ENCODE measurements at places on chromosomes 3 and 15.
A peak's percentile ranks its signal among the peaks of the same experiment; 100 is the strongest.

DNA sequence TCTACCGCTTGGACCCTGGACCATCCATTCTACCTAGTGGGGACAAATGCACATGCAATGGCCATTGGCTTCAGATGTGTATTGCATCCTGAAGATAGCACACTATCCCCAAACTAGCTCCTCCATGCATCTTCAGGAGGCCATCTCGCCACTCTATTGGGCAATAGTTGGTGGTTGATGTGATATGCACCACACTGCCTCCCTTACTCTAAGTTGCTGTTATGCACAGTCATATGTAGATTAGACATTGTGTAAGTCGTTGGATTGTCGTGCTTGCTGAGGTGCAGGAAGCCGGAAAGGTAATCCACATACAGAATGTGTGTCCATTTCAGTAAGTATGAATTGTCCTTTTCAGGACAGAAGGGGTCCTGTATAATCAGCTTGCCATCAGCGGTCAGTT, 26.7 kb upstream of the PLA2G4D start:
- no peak for DNase-seq

DNA sequence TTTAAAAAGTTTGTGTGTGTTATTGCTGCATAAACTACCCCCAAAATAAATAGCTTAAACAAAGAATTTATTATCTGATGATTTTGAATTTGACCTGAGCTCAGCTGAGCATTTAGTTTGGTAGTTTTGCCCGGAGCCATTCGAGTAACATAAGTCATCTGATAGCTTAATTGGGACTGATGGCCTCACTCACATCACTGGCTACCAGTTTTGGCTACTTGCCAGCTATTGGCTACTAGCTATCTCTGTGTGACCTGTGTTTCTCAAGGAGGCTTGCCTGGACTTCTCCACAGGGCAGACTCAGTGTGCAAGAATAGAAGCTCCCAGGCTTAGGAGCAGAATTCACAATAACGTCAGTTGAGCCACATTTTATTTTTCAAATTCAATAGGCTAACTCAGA, 9.0 kb downstream of the CNTN3 start:
- no peak for DNase-seq

- DNase-seq = no peak
Measured at GRCh38 chr3:148839805-148840204, 12.2 kb downstream of the CPB1 start.

- peak; percentile 25 for DNase-seq
Measured at GRCh38 chr3:97658668-97659285, 105.8 kb upstream of the ARL6 start.

GRCh38 chr3:145952536-145952935, 208.4 kb downstream of the PLOD2 start:
- DNase-seq = no peak

DNA sequence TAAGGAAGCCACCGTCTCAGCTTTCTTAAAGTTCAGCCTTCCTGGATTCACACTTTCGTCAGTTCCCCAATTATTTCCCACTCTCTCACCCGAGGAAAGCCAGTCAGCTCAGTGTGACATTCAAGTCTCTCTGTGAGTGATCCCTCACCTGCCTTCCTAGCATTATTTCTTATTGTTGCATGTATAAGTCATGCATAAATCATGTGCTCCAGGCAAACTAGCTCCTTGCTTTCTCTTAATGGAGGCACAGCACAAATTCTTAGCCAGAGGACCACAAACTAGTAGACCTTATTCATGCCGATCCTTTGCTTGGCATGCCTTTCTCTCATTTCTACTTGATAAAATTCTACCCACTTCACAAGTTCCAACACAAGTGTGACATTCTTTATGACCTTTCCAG, 44.3 kb downstream of the CLDN11 start:
- DNase-seq = no peak

GRCh38 chr3:17032407-17033034, 147.8 kb downstream of the PLCL2 start:
- peak; percentile 2 for DNase-seq

DNA sequence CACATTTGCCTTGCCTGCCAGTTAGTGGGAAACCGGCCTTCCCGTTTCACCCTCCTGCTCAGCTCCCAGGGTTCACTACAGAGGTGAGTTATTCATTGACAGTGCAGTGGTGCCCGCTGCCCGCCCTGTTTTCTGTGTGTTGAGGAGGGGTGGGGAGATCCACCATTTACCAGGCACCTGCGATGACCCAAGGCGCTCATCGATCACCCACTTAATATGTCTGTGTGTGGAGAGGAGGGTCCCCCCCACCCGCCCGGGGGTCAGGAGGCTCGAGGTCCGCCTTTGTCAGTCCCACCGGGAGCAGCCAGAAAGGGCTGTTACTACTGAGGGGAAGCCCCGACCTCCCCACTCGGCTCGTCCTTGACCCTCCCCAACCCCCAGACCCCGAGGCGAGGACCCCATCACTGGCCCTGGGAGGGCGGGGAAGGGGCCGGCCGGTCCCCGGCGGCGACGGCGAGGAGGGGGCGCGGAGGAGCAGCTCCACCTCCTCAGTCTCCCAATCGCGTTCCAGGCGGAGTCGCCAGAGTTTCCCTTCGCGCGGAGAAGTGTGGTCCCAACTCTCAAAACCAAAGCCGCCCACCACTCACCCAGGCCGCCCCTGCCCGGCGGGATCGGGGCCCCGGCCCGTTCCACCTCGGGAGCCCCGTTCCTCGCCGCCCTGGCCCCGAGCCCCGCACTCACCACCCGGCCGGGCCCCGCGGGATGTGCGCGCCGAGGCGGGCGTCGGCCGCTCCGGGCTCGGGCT, 1.1 kb downstream of the PLXNB1 start:
- DNase-seq = no peak

DNA sequence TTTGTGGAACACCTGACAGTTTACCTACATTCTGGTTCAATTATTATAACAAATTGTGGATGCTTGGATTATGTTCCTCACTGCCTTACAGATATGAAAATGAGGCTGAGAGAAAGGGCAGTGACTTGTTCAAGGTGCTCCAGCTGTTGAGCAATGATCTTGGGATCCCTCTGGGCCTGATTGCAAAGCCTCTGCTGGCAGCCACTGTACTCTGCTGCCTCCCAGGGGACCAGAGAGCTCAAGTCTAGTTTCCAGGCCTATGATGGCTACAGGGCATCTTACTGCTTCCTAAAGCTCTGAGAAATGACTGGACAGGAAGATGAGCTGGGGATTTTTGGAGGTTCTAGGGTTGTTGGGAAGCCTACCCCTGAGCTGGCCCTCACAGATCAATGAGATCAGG, 2.3 kb upstream of the SHC4 start:
- DNase-seq = peak; percentile 42

- DNase-seq = no peak
Measured at GRCh38 chr15:81182756-81183438, 13.8 kb upstream of the IL16 start.

- no peak for DNase-seq
Measured at GRCh38 chr3:60998858-60999257, 252.4 kb downstream of the FHIT start.

- DNase-seq = no peak
Measured at GRCh38 chr15:36798794-36799193, 219.4 kb downstream of the CDIN1 start.

- DNase-seq = no peak
Measured at GRCh38 chr15:92541291-92542200, 114.0 kb downstream of the FAM174B start.

DNA sequence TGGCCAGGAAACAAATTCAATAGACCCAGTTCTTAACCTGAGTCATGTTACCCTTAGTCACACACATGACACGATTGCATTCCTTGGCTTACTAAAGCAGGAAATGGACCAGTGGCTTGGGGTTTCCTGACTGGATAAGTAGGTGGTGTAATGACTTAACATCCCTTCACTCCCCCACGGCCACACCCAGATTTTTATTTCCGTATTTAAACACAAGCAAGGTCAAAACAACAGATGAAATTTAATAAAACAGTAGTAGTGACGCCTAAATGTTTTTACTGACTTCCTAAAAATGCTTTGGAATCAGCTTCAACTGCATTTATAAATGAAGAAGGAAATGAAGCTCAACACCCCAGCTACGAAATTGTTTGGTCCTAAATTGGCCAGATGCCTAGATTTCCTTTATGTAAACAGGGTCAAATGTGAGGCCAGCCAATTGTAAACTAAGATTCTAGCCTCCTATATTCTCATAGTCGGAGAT, 324.3 kb downstream of the CHST2 start:
- DNase-seq = peak; percentile 97

GRCh38 chr15:61195116-61196002, 33.7 kb downstream of the RORA start:
- peak; percentile 26 for DNase-seq

DNA sequence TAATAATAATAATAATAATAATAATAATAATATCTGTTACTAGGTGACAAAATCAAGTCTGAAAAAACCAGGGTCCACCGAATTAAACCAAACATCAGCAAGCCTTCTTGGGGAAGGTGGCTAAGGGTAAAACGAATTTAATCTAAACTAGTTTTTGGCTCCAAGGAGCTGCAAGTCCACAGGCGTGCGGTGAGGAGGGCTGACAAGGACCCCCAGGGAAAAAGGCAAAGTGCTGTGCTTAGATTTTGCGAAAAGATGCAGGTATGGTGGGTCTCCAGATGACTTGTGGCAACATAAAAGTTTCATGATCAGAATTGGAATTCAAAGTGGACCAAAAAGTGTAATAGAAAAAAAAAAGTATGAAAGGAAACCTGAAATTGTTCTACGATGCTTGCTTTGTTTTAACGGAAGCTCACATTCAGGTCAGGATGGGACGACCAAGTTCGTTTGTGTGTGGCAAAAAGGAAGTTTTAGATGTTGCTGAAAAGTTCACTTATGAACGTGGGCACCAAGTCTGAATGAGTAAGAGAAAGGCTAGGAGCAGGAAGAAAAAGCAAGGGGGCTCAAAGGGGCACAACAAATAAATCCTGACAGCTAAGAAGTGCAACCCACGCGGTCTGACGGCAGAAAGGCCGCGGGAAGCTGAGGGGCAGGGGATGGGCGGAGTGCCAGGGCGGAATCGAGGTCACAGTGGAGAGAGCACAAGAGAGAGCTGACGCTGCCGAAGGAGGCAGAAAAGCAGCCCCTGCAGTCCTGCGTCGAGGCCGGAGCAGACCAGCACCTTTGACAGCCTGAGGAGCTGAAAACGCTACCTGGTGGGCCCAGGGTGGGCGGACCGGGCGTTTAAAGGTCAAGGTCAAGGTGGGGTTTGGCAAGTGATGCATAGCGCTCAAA, 1.1 kb downstream of the WDR82 start:
- DNase-seq = no peak

GRCh38 chr15:73244333-73244732, 124.4 kb downstream of the HCN4 start:
- DNase-seq = no peak

DNA sequence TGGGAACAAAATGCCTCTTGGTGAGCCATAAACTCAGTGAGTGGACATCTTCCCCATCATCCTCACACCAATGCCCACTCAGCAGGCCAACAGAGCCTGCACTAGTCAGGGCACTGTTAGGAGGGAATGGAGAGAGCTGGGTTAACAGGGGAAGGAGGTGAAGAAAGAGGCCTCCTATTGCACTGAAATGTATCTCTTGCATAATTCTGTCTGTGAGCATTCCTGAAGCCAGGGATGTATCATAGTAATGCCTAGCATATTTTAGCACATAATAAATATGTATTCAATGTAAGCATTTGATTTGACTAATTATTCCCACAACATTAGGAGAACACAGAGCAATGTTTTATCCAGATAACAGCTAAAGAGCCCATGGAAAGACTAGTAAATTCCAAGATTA, 81.2 kb downstream of the ANO10 start:
- DNase-seq = no peak

DNA sequence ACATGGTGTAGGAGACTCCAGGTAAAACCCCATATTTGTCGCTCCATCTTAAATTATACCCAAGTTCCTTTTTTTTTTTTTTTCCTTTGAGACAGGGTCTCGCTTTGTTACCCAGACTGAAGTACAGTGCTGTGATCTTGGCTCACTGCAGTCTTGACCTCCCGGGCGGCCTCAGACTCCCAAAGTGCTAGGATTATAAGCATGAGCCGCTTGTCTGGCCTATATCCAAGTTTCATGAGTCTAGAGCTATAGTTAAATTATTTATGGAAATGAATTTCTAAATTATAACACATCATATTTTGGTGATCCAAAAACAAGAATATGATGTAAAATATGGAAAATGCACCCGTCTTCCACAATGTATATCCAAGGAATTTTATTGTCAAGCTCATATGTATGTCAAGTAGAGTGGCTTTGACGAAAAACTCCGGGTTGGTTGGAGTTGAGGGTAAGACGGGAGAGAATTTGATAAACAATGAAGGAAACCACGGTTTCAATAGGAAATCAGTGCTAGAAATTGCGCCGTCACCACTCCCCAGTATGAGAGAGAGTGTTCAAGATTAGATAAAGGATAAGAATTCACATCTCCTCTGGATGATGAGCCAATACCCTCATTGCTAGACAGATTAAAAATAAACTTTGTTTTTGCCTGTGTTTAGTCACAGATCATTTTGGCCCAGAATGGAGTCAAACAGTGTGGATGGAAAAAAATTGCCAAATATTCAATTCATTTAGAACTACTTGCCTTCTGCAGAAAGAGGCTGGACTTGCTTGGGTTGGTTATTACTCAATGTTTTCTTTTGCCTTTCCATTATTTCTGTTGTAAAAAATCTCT, 209.2 kb upstream of the NR2F2 start:
- DNase-seq = no peak

DNA sequence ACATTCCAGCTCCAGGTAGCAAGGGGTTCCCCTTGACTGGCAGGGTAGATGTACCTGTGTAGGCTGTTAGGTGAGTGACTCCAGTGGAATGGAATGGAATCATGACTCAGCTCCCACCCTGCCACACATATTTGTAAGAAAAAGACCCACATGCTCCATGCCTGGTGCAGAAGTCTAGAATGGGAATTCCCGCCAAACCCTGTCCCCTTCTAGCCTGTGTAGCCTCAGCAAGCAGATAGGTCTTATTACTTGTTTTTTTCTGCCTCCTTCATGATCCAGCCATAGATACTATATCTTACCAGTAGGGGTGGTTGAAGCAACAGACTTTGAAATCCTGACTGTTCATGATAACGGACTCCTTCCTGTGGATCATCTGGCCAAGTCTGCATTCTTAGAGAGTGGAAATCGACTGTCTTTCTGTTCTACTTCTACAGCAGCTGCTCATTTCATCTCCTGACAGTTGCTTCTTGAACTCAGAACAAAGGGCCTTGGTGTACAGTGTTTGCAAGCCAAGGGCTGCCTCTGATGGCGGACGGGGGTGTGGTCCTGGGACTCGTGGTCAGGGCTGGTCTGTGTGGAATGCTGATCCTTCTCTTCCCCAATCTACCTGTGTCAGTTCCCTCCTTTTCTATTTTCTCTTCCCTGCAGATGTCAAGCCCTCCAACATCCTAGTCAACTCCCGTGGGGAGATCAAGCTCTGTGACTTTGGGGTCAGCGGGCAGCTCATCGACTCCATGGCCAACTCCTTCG, 16.3 kb downstream of the SNAPC5 start:
- DNase-seq = peak; percentile 90

- DNase-seq = no peak
Measured at GRCh38 chr15:46131876-46132275, 497.0 kb downstream of the SQOR start.

DNA sequence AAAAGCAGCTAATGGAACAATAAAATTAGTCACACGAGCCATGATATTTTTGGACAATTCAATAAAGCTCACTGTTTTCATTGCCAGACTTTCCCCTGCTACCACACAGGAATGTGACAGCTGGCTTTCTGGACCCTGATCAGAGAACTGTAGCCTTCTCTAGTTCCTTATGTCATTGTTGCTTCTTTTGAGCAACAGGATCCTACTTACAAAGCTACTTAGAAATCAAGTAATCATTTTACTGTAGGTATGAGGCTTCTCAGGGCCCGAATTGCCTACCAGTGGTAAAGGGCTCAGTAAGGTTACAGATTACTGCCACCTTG, 94.3 kb upstream of the AADACL2 start:
- no peak for DNase-seq

Data from RWPE1 (cell line).